ENCODE measurements at places on chromosomes 6 and 20.
A peak's percentile ranks its signal among the peaks of the same experiment; 100 is the strongest.

GRCh38 chr20:58436868-58437645, 48.0 kb downstream of the VAPB start:
- DNase-seq, result no peak

GRCh38 chr6:106316375-106316766, 9.2 kb downstream of the ATG5 start:
- DNase-seq, result no peak

- DNase-seq, result no peak
Measured at GRCh38 chr6:41530476-41530875, 15.7 kb upstream of the FOXP4 start.

GRCh38 chr6:6058054-6058444, 51.3 kb upstream of the NRN1 start:
- DNase-seq, result no peak

- no peak for DNase-seq
Measured at GRCh38 chr6:1315560-1316386, 3.9 kb downstream of the FOXQ1 start.

GRCh38 chr6:30541515-30542403, 14.5 kb downstream of the GNL1 start:
- peak; percentile 16 for DNase-seq

GRCh38 chr6:150628908-150629307, 29.2 kb downstream of the PLEKHG1 start:
- DNase-seq, result no peak

DNA sequence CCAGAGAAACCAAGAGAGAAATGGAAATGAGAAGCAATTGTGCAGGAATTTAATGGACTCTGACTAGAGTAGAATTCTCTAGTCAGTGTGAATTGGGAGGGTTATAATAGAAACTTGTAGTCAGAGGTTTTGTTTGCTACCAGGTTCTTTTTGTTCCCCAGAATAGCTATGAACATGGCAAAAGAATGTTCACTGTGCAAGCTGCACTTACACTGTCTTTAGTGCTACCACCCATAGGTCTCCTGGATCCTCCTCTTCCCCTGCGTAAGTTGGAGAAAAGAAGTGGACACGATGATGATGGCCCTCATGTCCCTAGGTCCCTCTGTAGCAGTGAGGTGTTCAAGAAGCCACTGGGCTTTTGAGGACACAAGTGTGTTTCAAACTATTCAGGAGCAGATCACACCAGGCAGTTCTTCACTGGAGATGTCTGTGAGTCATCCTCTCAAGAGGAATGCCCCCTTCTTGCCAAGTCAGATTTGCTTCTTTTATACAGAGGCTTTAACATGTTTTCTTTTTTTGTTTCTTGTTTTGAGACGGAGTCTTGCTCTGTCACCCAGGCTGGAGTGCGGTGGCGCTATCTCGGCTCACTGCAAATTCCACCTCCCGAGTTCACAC, 47.6 kb upstream of the SMIM8 start:
- no peak for DNase-seq

GRCh38 chr6:111541026-111541681, 58.1 kb upstream of the REV3L start:
- DNase-seq, result no peak

DNA sequence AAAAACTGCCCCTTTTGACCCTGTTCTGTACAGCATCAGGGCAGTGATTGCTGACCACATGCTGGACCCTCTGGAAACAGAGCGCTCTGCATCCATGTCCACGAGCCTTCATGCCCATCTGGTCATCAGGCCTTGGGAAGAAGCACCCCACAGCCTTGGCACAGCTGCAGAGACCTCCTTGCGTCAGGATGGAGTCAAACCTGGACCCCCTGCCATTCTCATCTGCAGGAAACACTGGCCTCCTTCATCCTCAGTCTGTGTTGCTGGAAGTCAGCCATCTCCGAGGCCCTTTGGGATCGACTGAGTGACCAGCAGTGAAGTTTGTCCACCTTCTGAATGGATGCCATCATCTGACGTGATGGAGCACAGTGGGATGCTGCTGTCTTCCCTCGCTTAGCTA, 2138.3 kb upstream of the DEFB115 start:
- no peak for DNase-seq

DNA sequence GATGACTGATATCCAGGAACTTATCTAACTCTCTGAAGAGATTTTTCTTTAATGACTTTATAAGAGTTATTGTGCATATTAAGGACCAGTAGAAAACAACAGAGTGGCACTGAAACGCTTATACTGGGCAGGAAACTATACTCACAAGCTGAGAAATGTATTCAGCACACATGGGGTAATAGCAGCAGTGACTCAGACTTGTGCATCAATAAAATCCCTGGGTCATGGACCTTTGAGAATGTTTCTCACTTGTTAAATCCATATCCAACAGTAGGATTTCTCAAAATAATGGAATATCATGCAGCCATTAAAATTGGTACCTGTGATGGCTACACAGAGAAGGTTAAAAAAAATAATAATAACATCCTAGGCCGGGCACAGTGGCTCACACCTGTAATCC, 219.5 kb downstream of the BTBD9 start:
- no peak for DNase-seq

DNA sequence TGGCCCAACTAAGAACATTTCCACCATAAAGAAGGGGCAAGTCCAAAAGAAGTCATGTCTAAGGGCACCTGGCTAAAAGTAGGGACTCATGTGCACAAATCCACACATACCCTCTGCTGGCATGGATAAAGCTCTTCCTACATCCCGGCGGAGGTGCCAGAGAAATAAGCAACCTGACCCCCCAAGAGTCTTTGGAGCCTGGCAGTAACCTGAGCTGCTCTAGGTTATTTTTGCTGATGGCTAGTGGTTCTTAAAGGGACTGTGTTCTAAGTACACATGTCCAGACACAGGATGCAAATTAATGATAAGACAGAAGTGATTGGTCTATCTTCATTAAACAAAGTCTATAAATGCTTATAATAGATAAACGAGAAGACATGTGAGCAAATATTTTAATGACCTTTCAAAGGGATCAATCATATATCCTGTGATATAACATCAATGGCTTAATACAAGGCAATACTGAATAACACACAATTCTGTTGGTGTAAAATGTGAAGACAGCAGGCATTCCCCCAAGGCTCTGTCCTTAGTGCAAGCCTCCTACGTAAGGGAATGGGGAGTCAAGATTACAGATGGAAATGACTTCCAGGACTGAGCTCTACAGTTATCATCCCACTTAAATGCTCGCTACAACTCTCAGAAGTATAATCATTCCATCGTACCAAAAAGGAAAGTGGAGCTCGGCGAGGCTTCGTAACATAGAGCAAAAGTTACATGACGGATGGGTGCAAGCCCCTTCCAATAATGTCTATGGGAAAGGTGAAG, 52.5 kb downstream of the HIVEP2 start:
- no peak for DNase-seq

- no peak for DNase-seq
Measured at GRCh38 chr6:13718123-13718458, 6.5 kb upstream of the RANBP9 start.

DNA sequence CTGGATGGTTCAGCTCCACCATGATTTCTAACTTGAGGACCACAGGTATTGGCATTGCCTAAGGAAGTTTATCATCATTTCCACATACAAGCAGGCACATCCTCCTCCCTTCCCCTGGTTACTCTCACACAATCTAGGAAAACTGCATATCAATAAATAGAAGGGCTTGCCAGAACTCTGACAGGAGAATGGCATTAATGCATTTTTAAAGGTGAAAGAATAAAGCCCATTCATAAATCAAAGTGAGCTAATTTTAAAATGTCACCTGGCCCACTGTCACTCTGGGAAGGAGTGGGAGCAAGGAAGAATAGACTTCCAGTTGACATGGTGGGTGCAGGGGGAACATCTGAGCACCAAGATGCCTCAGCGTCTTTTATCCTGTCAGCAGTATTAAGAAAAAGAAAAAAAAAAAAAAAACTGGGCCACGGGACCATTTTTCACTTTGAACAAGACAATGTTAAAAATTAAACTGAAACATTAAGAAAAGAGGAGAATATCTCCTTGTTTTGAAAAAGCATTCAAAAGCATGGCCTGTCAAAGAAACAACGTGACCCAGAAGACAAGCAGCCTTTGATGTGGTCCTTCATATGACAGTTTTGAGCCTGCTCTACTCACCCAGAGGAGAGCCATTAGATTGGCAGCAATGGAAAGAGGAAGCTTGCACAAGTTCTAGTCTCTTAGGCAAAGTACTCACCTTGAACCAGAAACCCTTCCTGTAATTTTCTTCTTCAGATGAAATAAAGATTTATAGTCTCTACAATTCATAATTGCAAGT, 39.3 kb upstream of the SMLR1 start:
- DNase-seq, result no peak

- no peak for DNase-seq
Measured at GRCh38 chr20:24469894-24470745, 691 bp downstream of the SYNDIG1 start.

- DNase-seq, result no peak
Measured at GRCh38 chr6:148649454-148649963, 97.3 kb upstream of the UST start.

DNA sequence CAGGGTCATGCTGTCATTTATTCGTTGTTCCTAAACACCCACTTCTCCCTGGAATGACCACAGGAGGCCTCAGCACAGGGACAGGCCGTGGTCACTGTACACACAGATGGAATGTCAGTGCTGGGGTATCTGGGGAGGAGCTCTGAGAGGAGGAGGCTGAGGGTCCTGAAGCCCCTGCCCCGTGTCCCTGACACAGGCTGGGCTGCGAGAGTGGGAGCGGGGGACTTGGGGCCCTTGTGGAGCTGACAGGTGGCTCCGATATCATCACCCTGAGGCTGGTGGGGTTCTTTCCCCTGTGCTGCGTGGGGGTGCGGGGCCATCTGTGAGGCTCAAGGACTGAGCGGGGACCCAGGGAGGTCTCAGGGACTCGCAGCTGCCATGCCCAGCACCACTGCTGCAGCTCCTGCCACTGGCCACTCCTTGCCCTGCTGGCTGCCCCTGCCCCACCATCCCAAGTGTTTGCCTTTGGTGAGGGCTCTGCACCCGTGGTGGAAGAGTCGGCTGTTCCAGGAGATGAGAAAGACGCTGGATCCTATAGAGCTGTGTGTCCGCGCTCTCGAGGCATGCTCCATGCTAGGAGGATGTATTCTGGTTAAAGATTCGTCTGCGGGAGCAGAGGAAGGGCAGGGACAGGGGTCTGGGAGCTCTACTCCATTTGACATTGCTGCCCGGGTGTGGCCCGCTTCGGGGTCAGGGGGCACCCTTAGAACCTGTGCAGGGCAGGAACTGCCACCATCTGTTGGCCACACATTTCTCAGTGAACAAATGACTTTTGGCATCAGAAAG, 18.9 kb downstream of the NPEPL1 start:
- DNase-seq, result no peak

DNA sequence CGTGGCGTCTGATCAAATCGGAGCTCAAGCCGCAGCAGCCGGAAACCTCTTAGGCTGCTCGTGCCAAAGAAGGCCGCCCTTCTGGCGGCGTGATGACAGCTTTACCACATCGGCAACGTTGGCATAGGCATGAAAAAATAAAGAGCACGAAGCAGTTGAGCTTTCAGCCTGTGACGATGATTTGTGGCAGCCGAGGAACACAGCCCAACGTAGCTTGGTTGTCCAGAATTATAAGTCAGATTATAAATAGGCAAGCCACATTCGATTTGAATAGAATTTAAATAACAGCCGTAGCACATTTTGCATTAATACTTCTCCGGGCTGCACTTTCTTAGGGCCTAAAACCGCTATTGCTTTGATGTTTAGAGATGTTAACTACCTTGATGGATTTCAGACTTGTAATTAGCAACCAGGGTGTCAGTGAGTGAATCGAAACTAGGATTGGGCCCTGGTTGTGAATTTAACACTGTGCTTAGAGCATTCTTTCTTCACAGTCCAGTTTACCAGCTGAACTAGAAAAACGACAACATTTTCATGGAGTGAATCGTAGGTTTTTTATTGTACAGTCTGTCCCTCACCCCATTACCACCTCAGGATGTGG, 864 bp upstream of the BCLAF1 start:
- peak; percentile 31 for DNase-seq
